ENCODE measurements at places on chromosomes 1 and 21.

DNA sequence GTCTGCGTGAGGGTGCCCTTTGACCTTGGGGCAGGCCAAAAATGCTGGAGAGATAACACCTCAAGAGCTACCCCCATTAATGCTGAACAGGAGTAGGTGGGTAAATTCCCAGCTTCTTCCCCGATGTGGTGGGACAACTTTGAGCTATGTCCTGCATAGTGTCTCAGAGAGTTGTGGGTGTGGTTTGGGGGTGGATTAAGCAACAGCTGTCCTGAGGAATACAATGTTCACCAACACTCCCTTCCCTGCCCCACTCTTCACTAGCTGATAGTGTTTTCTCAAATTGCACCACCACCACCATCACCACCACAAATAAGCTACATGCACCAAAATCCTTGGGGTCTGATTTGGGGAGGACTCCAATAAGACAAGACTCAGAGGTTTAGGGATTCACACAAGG lies 258.4 kb downstream of the HLX start:
- H3K4me1 ChIP-seq: no peaks in the 10 kb centered on the region
- H3K27ac ChIP-seq: no peak overlapping the region
- no peak overlapping the region for H3K4me3 ChIP-seq
- H3K36me3 ChIP-seq: no peaks in the 10 kb centered on the region

- no peaks in the 10 kb centered on the region for H3K4me1 ChIP-seq
- DNase-seq: no peak
- H3K4me3 ChIP-seq: no peak overlapping the region
- no peaks in the 10 kb centered on the region for H3K36me3 ChIP-seq
These were observed 14.3 kb upstream of the ZNF326 start for GRCh38 chr1:89980605-89981004.

DNA sequence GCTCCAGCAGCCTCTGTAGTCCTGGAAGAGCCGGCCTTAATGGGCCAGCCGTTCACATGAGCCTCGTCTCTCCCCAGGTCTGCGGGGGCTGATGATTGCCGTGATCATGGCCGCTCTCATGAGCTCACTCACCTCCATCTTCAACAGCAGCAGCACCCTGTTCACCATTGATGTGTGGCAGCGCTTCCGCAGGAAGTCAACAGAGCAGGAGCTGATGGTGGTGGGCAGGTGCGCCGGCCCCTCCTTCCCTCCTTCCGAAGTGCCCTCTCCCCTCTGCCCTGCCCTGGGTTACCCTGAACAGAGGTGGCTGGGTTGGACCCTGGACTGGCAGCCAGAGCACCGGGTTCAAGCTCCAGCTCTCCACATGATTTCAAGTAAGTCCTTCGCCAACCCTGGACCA lies 13.1 kb downstream of the SLC5A9 start:
- H3K4me1 ChIP-seq: no peaks in the 10 kb centered on the region
- no peak overlapping the region for H3K4me3 ChIP-seq
- H3K27me3 ChIP-seq: no peaks in the 10 kb centered on the region
- no peaks in the 10 kb centered on the region for H3K36me3 ChIP-seq
- H3K27ac ChIP-seq: no peak overlapping the region

DNA sequence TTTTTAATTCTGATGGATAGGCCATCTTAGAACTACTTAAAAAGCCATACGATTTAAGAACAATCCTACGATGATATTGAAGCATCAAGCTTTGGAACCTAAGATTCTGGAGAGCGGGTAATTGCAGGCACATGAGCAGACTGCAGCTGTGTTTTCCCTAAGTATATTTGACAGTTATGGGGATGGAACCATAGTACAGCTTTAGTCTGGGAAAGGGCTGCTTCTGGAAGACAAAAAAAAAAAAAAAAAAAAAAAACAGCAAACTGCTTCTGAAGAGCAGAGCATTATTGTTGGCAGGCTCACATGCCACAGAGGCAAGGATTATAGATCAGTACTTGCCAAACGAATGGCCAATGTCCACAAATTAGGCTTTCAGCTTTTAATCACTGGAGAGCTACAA lies 1618.7 kb downstream of the AMY1C start:
- no peaks in the 10 kb centered on the region for H3K36me3 ChIP-seq
- H3K4me3 ChIP-seq: no peak overlapping the region
- H3K27ac ChIP-seq: no peak overlapping the region
- H3K27me3 ChIP-seq: no peaks in the 10 kb centered on the region
- H3K4me1 ChIP-seq: no peaks in the 10 kb centered on the region

DNA sequence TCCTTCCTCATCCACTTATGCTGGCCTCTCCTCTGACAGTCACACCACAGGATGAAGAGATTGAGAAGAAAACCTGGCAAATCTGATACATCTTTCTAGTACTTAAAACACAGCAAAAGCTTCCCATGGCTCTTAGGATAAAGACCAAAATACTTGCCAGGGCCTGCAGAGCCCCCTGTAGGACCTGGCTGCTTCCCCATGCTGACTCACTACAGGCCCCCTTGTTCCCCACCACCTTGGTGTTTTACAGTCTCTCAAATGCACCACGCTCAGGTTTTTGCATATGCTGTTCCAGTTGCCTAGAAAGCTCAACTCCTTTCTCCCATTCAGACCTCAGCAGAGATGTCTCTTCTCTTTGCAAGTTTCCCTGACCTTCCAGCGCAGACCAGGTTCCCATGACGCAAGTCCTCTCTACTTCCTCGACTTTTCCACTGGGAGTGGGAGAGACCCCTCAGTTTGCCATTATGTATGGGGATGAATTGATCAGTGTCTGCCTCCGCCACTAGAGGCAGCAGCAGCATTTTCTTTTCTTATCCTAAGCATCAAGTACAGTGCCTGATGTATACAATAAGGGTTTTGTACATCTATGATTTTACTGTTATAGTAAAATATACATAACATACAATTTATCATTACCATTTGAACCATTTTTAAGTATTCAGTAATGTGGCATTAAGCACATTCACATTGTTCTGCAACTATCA lies 113.8 kb upstream of the C8B start:
- no peaks in the 10 kb centered on the region for H3K36me3 ChIP-seq
- no peaks in the 10 kb centered on the region for H3K4me1 ChIP-seq
- no peak overlapping the region for H3K27ac ChIP-seq
- no peak for DNase-seq
- H3K27me3 ChIP-seq: peaks cover 11% of the 10 kb centered on the region
- H3K4me3 ChIP-seq: no peak overlapping the region

Data from central memory CD8-positive, alpha-beta T cell (primary cell).